Peyer's patch (tissue), 4 donors: ENCODE measurements at places on chromosomes 5 and 9.

DNA sequence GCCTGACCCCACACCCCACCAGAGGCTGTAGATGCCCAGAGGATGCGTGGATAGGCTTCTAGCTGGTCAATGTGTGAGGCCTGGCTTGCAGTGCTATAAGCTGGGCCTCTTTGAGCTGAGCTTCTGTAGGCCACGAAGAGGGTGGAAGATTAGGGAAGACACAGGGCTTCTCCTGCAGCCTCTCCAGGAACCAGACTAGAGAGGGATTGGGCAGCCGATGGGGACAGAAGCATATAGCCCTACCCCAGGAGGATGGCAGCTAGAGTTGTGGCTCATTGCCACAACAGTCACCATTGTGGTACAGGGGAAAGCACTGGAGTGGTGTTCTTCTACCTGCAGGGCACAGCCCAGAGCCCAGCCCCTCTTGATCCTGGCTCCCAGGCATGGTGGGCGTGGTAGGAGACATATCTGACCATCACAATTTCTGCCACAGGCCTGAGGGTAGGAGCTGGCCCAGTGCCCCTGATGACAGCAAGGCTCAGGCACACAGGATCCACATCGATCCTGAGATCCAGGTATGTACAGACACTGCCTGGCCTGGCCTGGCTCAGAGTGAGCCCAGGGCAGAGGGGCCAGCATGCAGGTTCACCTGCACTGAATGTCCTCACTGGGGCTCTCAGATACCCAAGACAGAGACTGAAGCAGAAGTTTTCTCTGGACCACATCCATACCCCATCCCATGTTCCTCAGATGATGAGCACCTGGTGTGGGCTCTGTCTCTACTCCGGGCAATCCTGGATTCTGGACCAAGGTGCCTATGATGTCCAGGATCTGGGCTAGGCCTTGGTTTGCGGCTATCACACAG, 8.7 kb downstream of the PDLIM4 start:
- peak; percentile 44 for DNase-seq

DNA sequence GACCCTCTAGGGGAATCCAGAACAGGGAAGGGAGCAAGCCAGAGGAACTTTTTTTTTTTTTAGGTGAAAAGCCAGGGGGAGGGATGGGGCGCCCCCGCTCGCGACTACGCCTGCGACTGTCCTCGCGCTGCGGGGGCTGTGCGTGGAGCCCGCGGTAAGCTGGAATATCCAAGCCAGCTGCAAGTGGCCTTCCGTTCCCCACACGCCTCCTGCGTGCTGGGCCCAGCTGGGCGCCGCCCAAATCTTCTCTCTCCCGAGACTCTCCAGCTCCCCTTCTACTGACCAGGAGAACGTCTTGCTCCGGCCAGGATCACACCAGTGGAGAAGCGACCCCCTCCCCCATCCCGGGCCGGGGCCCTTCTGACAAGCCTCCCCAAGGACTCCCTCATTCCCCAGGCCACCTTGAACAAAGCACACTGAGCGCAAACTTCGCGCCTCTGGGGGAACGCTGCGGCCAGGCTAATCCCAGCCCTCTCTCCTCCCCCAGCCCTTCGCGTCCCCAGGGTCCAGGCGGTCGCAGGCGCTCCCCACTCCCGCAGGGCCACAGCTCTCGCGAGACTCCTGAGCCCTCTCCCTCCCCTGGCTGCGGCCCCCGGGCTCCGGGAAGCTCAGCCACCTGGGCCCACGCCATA, 6.6 kb downstream of the BARX1 start:
- DNase-seq = peak; percentile 42

DNA sequence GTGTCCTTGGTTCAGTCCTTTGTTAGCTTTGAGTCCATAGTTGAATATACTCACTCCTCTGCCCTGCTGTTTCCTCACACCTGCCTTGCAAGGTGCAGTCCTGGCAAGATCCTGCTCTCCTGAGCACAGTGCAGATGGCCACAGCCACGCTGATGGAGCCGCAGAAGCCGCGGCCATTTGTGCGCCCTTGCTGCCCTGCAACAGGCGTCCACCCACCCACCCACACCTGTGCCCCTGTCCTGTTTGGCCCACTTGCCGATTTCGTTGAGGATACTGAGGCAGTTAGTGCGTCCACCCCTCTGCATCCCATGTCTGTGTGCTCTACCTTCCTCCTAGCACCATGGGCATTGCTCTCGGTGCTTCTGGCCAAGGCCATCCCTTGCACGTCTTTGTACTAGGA, 51.1 kb upstream of the LRRTM2 start:
- DNase-seq = no peak

- no peak for DNase-seq
These were observed 63.4 kb downstream of the NR6A1 start for GRCh38 chr9:124707666-124708065.

DNA sequence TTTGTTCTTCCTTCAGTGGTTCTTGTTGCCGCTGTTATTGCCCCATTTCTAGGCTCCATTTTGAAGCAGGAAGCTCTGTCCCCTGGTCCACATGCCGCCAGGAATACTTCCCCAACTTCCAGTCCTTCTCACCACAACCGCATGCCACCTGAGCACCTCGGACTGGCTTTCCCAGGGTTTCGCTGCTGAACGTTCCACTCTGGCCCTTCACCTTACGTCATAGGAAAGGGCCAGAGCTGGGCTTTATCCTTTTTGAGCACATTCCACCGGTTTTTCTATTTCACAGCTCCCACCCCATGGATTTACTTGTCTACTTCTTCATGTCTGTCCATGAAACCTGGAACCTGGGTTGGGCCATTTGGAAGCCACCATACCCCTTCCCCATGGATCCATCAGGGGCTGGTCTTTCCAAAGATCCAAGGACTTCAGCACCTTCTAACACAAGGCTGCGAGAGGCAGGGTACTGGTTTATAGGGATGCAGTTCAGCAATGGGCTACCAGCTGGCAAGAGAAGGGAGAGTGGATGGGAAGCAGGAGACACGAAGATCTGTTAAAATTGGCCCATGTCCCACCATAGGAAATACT, 557.4 kb downstream of the BNC2 start:
- no peak for DNase-seq

GRCh38 chr5:172283862-172284610, 472 bp upstream of the UBTD2 start:
- peak; percentile 89 for DNase-seq

DNA sequence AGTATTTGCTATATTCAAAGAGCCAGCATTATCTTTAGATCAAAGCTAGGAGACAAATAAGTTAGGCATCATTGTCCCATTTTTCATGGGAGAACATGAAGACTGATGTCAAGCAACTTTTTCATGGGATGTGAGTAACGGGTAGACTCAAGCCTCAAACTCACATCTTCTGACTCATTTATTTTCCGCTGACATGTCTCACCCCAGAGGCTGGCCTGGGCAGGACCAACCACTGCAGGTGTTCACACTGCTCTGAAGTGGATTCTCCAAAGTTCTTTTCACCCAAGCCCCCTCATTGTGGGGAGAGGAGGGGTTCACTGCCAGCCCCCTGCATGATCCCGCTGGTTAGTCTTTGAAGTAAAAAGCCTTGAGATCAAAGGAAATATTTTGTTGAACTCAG, 34.9 kb upstream of the BASP1 start:
- DNase-seq = no peak

DNA sequence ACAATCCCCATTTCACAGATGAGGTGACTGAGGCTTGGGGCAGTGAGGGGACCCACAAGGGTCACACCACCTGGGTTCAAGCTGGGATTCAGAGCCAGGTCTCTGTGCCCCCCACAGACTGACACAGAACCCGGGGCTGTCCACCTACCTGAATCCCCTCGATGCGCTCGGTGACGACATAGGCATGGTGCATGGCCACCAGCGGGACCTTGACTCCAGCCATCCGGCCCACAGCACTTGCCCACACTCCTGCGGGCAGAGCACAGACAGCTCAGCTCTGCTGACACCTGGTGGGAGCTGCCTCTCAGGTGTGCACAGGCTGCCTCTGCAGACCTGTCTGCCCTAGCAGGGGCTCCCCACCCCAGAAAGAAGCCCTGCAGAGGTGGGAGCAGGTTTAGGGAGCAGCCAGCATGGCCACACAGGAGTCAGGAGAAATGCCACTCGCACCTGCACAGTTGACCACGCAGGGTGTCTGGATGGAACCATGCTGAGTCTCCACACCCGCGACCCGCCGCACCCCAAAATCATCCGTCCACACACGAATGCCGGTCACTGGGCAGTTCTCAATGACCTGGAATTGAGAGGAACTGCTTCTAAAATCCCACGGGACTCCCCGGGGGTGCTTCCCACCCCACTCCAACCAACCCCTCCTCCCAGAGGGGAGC, 8.4 kb downstream of the SARDH start:
- DNase-seq = no peak

DNA sequence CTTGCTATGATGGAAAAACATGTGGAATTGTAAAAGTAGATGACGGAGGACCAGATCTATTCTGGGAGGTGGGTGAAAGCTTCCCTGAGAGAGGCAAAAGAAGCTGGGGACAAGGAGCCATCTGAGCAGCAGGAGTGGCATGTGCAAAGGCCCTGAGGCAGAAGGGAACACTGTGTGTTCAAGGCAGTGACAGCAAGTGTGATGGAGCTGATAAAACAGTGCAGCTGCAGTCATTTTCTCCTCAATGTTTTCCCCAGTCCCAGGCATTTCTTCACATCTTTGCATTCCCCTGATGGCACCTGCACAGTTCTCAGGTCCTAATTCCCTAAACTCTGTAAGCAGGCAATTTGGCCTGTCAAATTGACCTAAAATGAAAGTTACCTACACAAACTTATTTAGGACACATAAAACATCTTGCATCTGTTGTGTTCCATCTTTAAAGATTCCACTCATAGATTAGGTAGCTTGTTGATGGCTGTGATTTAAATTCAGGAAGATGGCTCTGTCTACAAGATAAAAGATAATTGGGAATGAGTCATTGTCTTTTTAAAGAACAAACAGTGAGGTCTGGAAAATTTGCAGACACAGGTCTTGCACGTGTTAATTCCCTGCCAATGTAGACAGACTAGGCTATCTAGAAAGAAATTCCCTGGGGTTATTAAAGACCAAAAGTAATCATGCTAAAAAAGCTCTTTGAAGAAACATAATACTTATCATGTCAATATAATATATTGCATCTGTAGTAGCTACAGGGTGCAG, 289.6 kb upstream of the SGCD start:
- DNase-seq = no peak

DNA sequence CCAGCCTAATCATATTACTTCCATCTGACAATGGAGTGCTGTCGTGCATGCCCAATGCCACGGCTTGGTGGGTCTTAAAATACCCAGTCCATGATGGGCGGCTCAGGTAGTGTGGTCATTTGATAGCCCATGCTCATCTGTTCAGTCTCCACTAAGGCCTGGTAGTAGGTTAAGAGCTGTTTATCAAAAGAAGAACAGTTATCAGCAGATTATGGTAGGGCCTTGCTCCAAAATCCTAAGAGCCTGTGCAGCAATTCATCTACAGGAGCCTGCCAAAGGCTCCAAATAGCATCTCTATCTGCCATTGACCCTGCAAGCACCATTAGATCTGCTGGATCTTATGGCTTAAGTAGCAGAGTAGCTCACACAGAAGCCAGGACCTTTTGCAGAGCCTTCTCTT, 21.8 kb upstream of the NTRK2 start:
- DNase-seq = no peak

DNA sequence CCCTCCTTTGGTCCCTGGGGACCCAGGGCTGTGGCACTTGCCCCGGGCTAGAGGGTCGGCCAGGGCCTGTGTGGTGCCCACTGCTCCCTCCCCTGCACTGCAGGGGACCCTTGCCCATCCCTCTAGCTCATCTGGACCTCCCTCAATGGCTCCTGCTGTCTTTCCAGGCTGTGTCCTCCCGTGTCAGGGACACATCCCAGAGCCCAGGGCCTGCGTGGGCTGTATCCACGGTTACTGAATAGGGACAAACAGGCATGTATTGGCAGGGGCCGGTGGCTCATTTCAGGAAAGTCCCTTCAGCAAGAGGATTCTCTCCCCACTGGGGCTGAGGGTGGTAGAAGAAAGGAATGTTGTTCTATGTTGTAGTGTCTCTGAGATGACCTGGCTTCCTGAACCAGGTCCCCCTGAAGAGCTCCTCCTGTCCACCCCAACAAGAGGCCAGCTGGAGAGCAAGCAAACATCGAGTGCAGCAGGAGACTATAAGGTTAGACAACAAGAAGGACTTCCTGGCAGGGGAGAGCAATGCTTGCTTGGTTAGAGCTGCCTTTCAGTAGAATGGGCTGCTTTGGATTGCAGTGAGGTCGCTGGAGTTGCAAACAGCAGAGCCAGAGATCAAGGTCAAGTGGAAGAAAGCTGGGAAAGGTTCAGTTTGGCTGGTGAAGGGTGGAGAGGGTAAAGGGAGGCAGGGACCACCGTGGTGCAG, 1.0 kb upstream of the CRB2 start:
- no peak for DNase-seq

GRCh38 chr5:44769877-44770209, 38.9 kb upstream of the MRPS30 start:
- no peak for DNase-seq

DNA sequence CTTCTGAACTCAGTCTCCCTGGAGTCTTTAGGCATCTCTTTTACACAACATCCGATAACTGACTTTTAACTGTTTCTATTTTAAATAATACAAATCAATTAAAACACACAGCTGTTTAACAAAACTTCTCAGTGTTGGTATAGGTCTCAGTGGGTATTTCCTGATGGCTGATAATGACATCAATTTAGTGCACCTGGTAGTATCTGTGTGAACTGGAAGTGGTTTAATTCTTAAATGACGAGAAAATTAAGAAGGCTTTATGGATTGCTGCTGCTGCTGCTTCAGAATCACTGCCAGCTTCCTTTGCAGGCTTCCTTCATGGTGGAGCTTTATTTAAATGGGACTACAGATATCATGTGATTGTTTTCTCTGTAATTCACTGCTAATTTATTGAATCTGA, 92.3 kb downstream of the RPS23 start:
- DNase-seq = no peak

DNA sequence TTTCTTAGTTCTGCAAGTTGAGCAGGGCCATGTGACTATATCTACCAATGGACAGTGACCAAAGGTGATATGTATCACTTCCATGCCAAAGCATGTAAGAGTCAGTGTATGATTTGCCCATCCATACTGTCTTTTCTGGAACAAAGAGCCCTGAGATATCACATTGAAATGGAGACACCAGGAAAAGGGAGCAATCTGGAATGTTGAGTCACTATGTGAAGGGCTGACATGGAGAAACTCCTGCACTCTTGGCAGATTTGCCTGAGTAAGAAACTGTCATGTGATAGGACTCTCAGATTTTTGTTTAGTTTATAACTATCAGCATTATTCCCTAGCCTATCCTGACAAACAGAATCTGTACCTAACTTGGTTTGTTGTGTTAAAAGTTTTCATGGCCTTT, 29.8 kb upstream of the TMEM161B start:
- DNase-seq = no peak

DNA sequence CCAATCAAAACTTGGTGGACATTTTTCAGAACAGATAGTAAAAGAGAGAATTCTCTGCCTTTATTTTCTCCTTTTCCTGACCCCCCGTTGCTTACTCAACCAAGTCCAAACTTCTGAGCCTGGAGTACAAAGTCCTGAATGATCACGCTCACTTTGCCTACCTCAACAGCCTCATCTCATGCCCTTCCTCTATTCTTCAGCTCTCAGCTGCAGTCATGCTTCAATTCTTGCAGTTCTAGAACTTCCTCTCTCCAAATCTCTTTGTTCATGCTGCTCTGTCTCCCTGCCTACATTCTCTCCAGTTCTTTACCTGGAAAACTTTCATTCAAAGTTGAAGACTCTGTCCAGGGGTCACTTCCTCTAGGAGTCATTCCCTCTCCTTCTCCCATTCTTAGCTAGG, 398.5 kb upstream of the SLC24A2 start:
- DNase-seq = no peak

GRCh38 chr9:28207657-28208056, 634.4 kb upstream of the C9orf72 start:
- DNase-seq = no peak
